KBM-7 (cell line): ENCODE measurements at places on chromosomes 7 and 10.

DNA sequence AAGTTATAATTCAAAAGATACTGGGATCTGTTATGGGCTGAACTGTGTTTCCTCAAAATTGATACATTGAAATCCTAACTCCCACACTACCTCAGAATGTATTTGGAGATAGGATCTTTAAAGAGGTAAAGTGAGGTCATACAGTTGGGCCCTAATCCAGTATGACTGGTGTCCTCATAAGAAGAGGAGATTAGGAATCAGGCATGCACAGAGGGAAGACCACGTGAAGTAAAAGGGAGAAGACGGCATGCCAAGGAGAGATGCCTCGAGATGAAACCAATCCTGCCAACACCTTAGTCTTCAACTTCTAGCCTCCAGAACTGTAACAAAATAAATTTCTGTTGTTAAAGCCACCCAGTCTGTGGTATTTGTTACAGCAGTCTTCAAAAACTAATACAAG is 5.9 kb upstream of the CFAP69 start:
- DNase-seq, result no peak

DNA sequence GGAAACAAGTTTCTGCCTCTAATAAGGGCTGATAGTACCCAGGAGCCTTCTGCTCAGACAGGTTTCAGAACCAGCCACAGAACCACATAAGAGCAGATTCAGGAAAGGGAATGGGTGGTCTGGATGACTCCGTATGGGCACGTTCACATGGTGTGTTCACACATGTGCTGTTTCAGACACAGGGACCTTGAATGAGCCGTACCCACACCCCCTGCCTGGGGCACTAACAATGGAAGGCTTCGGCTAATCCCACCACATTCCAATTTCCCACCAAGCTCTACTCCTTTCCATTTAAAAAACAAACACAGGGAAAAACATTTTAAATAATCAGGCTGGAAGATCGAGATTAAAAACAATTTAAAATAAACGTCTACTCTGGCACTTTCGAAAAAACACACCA is 217.3 kb downstream of the GRID1 start:
- DNase-seq, result no peak

DNA sequence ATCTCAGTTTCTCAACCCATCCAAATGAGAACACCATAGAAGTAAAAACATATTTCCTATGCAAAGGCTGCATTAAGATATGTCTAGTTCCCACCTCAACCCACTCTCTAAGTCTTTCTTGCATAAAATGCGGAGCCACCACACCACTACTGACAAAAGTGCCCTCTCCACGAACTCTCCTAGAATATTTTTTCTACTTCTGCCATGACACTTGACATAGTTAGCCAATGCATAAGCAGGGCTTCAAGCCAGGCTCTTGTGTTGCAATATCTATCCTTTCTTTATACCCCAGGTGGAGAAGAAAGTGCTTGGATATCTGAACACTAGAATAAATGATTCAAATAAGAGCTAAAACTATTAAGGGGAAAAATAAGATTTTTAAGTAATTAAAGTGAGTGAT is 465.2 kb downstream of the NRG3 start:
- no peak for DNase-seq

GRCh38 chr7:122889116-122889515 is 2.9 kb upstream of the CADPS2 start:
- no peak for DNase-seq

DNA sequence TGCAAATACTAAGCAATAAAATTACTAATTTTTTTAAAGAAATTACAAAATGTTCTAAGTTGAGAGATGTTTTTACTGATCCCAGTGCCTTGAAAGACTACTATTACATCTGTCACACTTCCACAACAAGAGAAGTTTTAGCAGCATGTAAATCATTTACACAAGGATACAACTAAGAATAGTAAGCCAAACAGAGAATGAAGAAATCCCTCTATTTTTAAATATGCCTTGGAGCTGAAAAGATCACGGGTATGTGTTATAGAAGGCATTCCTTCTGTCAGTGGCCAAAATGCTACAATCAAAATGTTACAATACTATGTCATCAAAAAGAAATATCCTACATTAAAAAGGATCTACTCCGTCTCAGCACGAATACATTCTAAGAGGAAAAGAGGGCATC is 52.6 kb downstream of the LARP4B start:
- no peak for DNase-seq

- DNase-seq, result no peak
These were observed 290.9 kb downstream of the PTPRN2 start for GRCh38 chr7:158296798-158297104.

DNA sequence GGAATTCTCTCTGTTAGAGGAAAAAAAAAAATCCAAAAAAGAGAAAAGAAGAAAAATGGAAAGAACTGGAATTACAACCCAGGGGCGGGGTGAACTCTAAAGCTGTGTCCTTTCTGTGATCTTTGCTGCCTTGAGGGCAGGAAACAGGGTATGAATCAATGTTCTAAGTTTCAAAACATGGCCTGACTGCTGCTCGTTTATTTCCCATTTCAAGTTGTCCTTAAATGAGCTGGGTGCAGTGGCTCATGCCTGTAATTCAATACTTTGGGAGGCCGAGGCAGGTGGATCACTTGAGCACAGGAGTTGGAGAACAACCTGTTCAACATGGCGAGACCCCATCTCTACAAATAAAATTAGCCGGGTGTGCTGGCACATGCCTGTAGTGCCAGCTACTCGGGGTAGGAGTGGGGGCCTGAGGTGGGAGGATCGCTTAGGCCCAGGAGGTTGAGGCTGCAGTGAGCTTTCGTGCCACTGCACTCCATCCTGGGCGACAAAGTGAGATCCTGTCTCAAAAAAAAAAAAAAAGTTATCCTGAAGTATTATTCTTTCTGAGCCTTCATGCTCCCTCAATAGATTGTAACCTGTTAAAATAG is 24.7 kb upstream of the TFAM start:
- no peak for DNase-seq

- no peak for DNase-seq
These were observed 7.6 kb upstream of the ASCC1 start for GRCh38 chr10:72223743-72224101.
